ENCODE measurements at places on chromosomes 2 and 18. TPM values are rescaled to one million over a fixed set of nuclear protein-coding genes. Genes with fewer than 3 reads are reported as not detected.

Gene IL1B
- 8.9 TPM for total RNA-seq

GRCh38 chr2:85112906-85113625 is 20.1 kb upstream of the TCF7L1 start:
- no peak for DNase-seq

- no peak for DNase-seq
These were observed 57.7 kb downstream of the INHBB start for GRCh38 chr2:120403676-120404075.

Gene PROM2
- total RNA-seq: 4.8 TPM

Gene CCL20
- 6.0 TPM for total RNA-seq

- no peak for DNase-seq
These were observed 749.5 kb upstream of the RAB6C start for GRCh38 chr2:129229830-129230441.

DNA sequence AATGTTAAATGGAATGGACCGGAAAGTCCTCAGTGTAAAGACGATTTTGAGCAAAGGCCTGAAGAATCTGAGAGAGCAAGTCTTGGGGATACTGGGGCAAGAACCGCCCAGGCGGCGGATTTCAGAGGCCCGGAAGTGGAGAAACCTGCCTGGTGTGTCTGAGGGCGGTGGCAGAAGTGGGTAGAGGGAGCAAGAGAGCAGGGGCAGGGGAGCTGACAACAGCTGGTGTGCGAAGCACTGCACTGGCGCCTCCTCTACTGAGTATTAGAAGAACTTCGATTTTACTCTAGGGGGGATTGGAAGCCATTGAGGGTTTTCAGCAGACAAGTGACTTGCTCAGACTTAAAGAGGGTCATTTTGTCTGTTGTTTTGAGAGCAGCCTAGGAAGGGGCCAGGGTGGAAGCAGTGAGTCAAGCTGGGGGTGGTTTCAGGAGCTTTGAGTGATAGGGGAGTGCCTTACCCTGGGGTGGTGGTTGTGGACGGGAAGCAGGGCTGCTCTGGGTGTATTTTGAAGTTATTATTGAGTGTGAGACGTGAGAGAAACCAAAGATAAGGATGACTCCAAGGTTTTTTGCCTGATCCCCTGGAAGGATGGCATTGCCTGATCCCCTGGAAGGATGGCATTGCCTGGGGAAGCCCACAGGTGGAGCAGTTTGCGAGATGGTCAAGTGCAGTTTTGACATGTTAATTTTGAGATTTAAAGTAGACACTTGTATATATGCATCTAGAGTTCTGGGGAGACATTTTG is 52.5 kb downstream of the ZNF236 start:
- DNase-seq: no peak

GRCh38 chr2:209624192-209624938 is 147.3 kb upstream of the UNC80 start:
- DNase-seq: no peak

DNA sequence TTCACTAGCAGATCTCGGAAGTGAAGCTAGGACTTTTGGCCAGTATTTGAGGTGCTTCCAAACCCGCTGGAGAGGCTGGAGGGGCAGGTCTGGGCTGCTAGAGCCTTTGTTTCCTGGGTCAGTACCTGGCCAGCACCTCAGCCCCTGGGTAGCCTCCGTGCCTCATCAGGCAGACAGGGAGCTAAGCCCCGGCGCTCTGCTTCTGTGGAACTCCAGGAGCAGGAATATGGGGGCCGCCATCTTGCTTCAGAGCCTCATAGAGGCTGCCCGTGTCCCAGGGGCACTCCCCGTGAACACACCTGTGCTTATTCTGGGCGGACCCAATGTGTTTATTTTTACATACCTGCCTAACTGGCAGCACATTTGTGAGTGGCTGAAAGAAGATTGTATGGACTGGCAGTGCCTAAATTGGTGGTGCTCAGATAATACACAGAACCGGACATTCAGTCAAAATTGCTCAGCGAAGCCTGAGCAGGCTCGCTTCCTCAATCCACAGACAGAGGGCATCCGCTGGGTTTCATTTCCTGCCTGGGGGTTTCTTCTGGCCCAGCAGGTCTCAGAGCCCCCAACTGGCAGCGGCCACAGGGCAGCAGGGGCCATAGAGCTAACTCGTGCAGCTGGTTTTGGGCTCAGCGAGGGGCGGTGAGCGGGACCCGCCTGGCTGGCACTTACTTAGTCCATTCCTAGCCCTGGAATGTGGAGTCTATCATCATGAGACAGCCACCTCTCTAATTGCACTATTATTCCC is 176.8 kb upstream of the ALKAL2 start:
- no peak for DNase-seq

DNA sequence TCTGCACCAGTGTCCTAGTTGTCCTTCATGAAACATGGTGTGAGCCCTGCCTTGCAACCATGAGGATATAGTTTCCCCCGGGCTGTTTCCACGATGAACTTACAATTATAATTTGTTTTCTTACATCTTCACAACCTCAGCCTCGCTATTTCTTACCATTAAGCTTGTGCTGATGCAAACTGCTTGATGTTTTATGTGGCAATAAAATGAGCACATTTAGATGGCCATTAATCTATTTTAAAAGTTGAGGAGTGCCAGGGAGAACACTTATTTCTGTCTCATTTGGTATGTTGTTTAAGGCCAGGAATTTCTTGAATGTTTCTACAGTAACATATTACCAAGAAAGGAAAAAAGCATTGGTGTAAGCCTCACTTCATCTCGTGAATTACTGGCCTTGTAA is 214.5 kb upstream of the SLC8A1 start:
- no peak for DNase-seq

- no peak for DNase-seq
These were observed 183.9 kb downstream of the RAD51AP2 start for GRCh38 chr2:17334300-17334699.

DNA sequence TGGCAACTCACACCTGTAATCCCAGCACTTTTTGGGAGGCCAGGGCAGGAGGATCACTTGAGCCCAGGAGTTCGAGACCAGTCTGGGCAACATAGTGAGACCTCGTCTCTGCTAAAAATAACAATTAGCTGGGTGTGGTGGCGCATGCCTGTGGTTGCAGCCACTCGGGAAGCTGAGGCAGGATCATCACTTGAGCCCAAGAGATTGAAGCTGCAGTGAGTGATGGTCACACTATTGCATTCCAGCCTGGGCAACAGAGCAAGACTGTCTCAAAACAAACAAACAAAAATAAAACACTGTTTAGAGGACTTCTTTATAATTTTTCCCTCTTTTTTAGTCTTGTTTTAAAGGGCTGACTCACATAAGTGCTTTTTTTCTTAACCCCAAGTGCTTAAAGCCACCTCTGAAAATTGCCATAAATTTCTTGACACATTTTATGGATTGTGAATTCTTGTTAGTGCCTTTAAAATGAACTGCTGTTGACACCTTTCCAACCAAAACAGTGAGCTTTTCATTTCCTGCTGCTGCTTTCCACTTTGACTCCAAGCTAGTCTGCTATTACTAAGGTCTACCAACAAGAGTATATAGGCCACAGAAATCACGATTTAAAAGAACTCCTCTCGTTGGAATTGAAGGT is 41.7 kb downstream of the CYP20A1 start:
- DNase-seq: peak; percentile 39

DNA sequence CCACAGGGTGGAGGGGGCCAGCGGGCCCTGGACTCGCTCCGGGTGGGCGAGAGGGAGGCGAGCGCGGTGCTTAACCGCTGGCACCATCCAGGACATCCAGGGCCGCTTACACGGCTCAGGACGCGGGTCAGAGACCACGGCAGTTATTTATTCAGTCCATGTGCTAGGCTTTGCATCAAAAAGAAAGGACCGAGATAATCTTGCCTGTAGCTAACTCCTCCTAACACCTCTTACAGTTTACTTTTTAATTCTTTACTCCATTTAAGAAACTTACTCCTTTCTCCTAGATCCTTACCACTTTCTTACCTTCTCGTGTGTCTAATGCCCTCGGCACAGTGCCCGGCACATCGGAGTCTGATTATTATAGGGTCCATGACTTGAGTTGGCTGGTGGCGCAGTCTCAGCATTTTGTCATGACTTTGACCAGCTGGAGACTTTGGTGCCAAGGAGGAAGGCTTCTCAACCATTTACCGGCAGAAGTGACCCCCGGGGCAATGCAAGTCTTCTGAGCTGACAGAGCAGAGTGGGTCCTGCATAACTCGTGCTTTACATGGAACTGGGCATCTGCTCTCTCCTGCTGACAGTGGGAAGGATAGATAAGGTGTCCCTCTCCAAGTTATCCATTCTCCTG is 503 bp downstream of the ANXA4 start:
- no peak for DNase-seq

GRCh38 chr2:122239440-122239839 is 484.0 kb downstream of the TSN start:
- DNase-seq: no peak

DNA sequence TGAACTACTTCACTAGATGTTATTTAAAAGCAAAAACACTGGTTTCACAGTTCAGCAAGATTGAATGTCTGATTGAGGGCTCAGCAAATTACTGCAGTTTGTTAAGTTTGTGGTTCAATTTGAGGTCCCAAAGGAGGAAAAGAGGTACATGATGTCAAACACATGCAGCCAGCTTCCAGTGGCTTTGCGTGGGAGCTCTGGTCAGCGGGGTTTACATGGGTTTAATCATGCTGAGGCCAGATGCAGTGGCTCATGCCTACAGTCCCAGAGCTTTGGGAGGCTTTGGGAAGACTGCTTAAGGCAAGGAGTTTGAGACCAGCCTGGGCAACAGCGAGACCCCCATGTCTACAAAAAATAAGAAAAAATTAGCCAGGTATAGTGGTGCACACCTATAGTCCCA is 111.5 kb downstream of the MAPK4 start:
- no peak for DNase-seq

Gene SERPINB11
- total RNA-seq: not detected

GRCh38 chr2:120245520-120246332 is 6.9 kb upstream of the RALB start:
- no peak for DNase-seq

Gene TCF23
- total RNA-seq: not detected

Gene PCARE
- not detected for total RNA-seq

- DNase-seq: no peak
These were observed 43.1 kb downstream of the CPS1 start for GRCh38 chr2:210599476-210599875.

Gene IL1RL2
- not detected for total RNA-seq

DNA sequence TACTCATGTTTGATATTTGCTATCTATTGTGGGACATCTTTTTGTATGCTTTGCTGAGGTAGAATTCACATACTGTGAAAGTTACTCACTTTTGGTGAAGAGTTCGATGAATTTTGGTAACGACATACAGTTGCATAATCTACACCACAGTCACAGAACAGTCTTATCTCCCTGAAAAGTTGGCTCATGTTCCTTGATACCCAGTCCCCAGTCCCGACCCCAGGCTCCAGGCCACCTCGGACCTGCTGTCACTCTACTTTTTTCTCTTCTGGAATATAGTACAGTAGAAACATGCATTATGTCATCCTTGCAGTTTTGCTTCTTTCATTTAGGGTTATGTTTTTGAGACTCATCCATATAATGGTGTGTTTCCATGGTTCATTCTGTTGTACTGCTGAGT is 191.7 kb downstream of the FAM210A start:
- no peak for DNase-seq

DNA sequence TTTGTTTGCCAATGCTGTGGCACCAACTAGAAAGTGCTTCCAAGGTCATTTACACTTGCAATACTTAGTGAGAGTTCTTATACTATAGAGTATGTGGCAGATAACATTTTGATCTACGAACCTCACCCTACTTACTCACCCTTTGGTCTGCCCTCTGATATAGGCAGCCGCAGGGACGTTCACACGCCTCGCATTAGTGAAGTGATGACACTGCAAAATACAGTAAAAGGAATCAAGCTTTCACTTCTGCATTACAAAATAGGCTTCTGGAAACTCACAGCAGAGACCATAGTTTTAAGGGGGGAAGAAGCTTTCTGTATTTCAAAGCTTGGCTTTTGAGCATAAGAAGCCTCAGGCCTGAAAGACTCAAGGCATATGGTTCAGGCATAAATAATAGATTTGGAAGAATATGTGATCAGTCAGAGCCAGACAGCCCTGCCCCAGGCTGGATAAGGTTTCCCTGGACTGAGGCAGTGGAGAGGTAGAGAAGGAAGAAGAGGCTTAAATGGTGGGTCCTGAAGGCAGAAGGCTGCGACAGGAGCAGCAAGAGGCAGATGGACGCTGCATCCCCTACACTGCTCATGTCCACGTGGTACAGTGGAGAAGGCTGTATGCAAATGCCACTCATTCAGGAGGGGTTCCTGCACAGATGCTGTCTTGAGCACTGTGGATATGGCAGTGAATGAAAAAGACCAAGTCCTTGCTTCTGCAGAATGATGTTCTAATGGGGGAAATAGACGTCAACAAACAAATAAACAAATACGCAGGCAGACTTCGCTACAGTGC is 63.1 kb downstream of the FECH start:
- no peak for DNase-seq

- no peak for DNase-seq
These were observed 89.6 kb upstream of the PKDCC start for GRCh38 chr2:41958251-41958650.

DNA sequence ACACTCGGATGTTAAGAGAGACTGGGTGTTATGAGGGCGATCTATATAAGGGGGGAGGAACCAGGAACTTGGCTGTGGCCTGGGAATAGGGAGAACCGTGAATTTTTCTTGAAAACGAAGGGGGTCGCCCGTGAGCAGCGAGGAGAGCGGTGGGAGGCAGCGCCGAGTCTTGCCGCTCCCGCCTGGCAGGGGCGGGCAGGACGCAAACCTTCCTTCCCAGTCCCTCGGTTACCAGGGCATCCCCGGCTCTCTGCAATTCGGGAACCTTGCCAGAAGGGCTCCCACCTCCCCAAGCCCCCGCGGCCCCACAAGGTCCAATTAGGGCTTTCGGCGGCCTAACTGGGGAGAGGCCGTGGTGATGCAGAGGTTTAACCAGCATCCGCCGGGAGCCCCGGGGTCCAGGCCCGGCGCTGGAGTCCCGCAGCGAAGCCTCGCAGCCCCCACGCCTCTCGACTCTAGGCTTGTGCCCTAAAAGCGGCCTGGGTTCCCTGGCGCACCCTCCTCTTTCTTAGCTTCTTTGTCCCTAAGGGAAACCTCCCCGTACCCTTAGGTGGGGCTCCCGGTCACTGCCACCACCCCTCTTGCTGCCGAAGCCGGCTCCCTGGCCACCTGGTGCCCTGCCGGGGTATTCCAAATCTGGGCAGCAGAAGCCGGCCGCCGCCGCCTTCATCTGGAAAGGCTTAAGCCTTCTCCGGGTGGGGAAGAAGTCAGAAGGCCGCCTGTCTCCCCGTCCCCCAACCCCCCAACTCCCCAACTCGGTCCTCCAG is 680 bp upstream of the FHOD3 start:
- no peak for DNase-seq

GRCh38 chr2:239600001-239600593 is 199.3 kb upstream of the HDAC4 start:
- DNase-seq: no peak

- DNase-seq: no peak
These were observed 27.2 kb downstream of the SCYGR8 start for GRCh38 chr2:227772932-227773331.

All from glomerular endothelial cell (primary cell).